ENCODE measurements at places on chromosomes 16 and 17.
A peak's percentile ranks its signal among the peaks of the same experiment; 100 is the strongest.

DNA sequence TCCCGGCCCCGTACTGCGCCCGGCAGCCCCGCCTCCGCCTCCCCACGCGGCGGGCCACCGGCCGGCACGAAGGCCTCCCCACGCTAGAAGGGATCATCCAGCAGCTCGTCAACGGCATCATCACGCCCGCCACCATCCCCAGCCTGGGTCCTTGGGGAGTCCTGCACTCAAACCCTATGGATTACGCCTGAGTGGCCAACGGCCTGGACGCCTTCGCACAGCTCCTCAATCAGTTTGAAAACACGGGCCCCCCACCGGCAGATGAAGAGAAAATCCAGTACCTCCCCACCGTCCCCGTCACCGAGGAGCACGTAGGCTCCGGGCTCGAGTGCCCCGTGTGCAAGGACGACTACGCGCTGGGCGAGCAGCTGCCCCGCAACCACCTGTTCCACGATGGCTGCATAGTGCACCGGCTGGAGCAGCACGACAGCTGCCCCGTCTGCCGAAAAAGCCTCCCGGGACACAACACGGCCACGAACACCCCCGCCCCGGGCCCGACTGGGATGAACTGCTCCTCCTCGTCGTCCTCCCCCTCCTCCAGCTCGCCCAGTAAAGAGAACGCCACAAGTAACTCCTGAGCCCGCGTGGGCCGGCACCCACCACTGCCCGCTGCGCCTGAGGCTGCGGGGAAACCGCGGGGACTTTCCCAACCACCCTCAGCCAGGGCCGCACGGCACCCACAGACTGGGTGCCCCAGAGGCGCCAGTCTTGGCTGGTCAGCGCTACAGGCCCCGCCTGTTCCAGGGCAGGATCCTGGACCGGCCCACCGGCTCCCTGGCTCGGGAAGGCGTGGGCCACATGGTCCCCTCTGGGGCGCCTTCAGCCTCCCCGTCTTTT lies 39.0 kb upstream of the AKAP1 start:
- peak; percentile 68 for DNase-seq

DNA sequence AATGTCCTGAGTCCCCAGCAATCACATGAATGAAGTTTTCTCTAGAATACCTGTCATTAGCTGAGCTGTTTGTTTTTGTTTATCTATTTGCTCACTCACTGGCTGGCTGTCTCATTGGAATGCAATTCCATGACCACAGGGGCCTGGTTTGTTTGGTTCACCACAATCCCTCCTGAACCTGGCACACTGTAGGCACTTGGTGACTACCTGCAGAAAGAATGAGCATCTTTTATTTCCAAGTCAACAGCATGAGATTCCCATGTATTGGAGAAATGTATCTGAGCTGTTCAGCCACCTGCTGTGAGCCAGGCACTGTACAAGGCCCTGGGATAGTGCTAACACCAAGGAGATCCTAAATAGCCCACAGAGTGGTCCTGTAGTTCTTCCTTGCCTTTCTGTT lies 345.1 kb downstream of the XYLT1 start:
- no peak for DNase-seq

GRCh38 chr17:81962499-81963441 lies 1.8 kb upstream of the NOTUM start:
- no peak for DNase-seq

GRCh38 chr17:31487648-31488263 lies 96.3 kb downstream of the RAB11FIP4 start:
- peak; percentile 99 for DNase-seq

GRCh38 chr16:20899071-20899470 lies 1.1 kb downstream of the DCUN1D3 start:
- DNase-seq, result no peak

GRCh38 chr17:6555331-6556120 lies 829 bp downstream of the PITPNM3 start:
- DNase-seq, result peak; percentile 66

DNA sequence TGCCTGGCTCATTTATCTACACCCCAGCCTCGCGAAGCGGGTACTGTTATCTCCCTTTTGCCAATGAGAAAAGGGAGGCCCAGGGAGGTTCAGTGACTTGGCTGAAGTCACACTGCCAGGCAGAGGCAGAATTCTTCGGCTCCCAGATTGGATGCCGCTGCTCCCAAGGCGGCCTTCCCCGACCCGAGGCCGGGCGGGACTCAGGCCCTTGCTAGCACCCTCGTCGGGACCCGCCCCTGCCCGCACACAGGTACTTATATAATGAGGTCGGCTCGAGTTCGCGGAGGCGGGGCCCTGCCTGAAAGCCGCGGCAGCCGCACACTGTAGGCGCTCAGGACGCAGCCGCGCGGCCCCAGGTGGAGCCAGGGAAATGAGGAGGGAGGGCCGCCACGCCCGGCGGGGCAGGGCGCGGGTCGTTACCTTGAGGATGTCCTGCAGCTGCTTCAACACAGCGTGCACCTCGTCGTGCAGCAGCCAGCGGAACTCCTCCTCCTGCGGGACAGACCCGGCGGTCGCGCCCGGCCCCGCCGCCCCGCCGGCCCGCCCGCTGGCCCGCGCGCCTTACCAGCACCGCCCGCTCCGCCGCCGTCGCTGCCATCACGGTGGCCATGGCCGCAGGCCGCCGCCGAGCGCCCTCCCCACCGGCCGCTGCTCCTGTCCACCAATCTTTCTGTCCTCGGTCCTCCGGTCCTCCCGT lies at the start of gene ROGDI:
Gene ROGDI, minus strand, starts transcription at position 672 of the 697 bp plus-strand sequence. Its CDS starts 62 bp downstream, at position 610.
- DNase-seq, result peak; percentile 95

- peak; percentile 20 for DNase-seq
Observed at GRCh38 chr16:2585651-2586081, 47.8 kb downstream of the PDPK1 start.

DNA sequence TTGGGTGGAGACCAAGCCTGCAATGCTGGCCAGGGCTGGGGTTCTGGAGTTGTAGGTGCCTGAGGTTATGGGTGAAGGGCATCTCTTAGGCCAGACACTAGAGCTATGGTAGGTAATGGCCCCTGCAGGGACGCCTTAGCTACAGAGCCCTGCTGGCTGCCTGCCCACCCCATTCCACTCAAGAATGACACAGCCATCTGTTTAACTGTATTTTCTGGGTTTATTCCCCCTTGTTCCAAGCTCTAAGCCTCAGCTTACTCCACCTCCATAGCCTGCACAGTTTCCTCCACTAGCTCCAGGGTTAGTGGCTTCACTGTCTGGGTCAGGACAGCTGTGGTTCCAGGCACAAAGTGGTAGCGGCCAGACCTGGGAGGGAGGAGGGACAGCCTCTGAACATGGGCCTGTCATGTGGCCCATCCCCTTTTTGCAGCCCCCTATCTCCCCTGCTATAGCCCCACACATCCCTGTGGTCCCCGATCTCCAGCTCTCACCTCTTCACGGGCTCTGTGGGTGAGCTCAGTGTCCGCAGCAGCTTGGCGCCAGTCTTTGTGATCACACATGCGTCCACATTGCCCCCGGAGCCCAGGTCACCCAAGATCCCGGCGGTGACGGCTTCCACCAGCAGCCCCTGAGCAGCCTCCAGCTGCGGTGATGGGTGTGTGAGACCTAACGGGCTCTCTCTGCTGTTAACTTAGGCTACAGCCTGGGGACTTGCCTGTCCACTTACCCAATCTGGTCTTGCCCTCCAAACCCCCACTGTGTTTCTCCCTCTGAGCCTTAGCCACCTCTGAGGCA lies 2.1 kb downstream of the PSMB10 start:
- no peak for DNase-seq

- no peak for DNase-seq
Observed at GRCh38 chr16:75074920-75075687, 41.5 kb downstream of the LDHD start.

- no peak for DNase-seq
Observed at GRCh38 chr16:78961464-78961863, 639.1 kb downstream of the MAF start.

DNA sequence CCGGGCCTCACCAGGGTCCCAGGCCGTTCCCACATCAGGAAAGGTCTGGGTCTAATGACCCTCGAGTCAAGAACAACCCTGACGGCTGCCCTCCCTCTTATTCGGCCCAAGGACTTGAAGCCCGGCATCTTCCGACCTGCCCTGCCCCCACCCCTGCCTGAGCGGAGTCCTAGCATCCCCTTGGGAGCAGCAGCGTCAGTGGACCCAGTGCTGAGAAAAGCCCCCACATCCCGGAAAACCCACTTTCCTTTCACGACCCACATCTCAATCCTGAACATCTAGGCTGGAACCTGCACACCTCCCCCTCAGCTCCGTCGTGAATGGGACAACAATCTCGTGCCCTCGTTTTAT lies 769 bp downstream of the TMEM88 start:
- DNase-seq, result no peak

DNA sequence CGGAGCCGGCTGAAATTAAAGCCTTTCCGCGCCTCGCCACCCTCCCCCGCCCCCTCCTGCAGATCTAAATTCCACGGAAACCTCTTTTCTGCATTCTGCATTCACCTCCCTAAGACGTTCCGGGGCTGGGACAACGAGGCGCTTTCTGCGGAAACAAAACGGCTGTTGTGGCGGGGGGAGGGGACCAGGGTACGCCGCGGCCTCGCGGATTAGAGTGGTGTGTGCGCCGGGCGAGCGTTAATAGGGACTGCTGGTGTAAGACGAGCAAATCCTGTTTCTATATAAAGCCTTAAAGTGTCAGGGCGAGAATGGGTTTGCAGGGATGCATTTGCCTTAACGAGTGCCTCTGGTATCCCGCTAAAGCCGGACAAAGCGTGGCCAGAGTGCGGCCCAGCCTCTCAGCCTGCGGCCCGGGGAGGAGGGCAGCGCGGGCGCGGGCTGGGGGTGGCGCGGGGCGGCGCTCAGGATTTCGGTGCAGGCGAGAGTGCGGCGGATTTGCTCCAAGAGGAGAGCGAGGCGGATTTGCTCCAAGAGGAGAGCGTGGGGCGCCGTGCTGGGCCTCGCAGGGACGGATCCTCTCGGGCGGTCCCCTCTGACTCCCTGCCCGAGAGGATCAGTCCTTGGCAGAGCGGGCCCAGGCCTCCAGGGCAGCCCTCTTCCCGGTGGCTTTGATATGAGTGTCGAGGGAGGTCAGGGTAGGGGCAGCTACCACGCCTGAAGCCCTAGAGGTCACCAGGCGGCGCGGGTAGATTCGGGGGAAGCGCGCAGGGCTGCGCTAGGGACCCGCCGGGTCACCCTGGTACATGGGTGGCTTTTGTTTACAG lies 5.1 kb downstream of the BAHCC1 start:
- peak; percentile 75 for DNase-seq

DNA sequence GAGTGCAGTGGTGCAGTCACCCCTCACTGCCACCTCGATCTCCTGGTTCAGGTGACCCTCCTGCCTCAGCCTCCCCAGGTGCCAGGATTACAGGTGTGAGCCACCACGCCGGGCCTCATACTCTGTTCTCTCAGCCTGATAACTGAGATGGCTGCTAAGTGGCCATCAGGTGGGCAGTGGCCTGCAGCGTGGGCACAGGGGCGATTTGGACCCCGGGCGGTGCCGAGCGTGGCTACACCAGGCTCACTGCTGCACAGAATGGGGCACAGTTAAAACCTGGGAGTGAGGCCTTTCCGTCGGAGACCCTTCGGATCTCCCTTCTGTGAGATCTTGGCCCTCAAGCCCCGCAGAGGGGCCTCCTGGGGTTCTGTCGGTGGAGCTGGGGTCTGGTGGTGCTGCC lies 11.5 kb downstream of the CACNA1H start:
- no peak for DNase-seq

- no peak for DNase-seq
Observed at GRCh38 chr16:86317813-86318650, 192.3 kb upstream of the FOXF1 start.

DNA sequence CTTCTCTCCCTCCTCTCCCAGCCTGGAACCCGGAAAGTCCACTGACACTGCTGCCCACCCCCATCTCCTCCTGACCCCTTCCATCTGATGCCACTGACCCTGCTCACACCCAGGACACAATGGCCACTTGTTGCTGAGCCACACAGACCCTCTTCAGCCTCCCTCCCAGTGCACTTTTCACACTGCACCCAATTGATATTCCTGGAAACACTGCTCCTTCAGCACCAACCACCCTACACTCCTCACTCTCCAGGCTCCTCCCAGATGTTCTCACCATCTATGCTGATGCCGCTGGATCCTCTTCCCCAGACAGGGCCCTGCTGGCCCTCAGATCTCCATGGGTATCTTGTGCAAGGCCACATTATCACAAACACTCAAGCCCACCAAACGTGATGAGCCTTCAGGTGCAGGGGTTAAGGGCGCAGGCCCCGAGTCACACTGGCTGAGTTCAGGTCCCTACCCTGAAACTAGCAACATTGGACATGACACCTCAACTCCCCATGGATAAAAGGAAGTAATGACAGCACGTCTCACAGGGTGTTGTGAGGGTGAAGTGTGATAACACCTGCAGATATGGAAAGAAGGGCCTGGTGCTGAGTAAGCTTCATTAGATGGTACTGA lies 238.1 kb downstream of the ZNF423 start:
- DNase-seq, result peak; percentile 5

GRCh38 chr16:79605999-79606398 lies 5.5 kb upstream of the MAF start:
- DNase-seq, result no peak

- no peak for DNase-seq
Observed at GRCh38 chr17:69715656-69716055, 301.2 kb downstream of the MAP2K6 start.

DNA sequence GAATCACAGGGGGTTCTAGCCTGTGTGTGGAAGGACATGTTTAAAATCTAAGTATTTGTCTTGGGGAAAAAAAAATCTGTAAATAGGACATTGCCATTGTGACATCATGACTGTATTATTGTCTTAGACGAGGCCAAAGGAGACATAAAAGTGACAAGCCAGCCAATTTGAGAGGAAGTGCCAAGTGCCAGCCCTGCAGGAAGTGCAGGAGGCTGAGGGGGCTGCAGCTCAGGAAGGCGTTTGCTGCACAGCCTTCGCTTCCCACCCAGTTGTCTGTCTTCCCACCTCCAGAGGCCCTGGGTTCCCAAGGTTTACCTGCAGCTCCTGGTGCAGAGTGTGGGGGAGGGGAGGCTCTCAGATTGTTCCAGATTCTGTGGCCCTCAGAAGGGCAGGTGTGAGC lies 1.3 kb downstream of the ADCY7 start:
- no peak for DNase-seq

- peak; percentile 98 for DNase-seq
Observed at GRCh38 chr16:89290887-89291286, 73.4 kb downstream of the ZNF778 start.

- no peak for DNase-seq
Observed at GRCh38 chr16:88077328-88078108, 126.3 kb downstream of the BANP start.

GRCh38 chr16:62283-62967 lies 8.8 kb downstream of the SNRNP25 start:
- no peak for DNase-seq

GRCh38 chr16:48115299-48115698 lies 40.5 kb downstream of the ABCC12 start:
- no peak for DNase-seq

DNA sequence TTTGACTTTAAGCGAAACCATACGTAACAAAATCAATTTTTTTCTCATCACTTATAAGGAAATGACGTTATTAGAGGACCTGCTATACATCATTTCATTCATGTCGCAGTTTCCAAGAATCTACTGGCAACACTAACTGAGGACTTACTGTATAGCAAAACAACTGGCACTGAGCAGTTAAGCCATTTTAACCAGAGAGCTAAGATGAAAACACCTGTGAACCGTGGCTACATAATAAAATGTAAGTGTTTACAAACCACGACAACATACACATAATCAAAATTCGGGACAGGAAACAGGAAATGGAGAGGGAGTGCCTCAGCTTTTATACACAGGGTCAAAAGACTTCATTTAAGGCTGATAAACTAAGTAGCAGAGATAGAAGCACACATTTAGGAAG lies 29.5 kb downstream of the METTL16 start:
- DNase-seq, result no peak

GRCh38 chr17:63881935-63882601 lies at the start of gene GH2:
GH2 (minus strand) TSS chr17:63881944; CDS start chr17:63881801, 143 bp downstream.
- DNase-seq, result peak; percentile 88

- DNase-seq, result no peak
Observed at GRCh38 chr17:57099165-57099564, 14.1 kb downstream of the AKAP1 start.

- DNase-seq, result peak; percentile 23
Observed at GRCh38 chr17:79622776-79623175, 11.9 kb upstream of the RBFOX3 start.

Measured in H9 (cell line).